A549 treated with Hydrocortisone at 1 μM for 4 hours (cell line): ENCODE measurements at places on chromosomes 5 and 9. TPM values are rescaled to one million over a fixed set of nuclear protein-coding genes. Genes with fewer than 3 reads are reported as not detected.

The LCN15 gene
- 0.03 to 0.13 TPM in 2 of 5 replicates, not detected in the others for total RNA-seq

The SLC46A2 gene
- not detected in 5 replicates for total RNA-seq

The C6 gene
- total RNA-seq = not detected in 5 replicates

The MSMP gene
- 0.40 to 0.58 TPM in 2 of 5 replicates, not detected in the others for total RNA-seq

The ALG2 gene
- 47.0 to 50.8 TPM (median 47.7 TPM) in 5 replicates for total RNA-seq

The ZBTB34 gene
- 3.1 to 4.3 TPM (median 3.7 TPM) in 5 replicates for total RNA-seq

The GRAMD2B gene
- total RNA-seq = 0.80 to 1.7 TPM (median 1.1 TPM) in 5 replicates

The ROPN1L gene
- 1.8 to 2.3 TPM (median 1.9 TPM) in 5 replicates for total RNA-seq

The KIF4B gene
- 0.02 to 0.06 TPM (median 0.03 TPM) in 4 of 5 replicates, not detected in the other for total RNA-seq

The PCDHA3 gene
- total RNA-seq = 0.66 to 1.0 TPM (median 0.82 TPM) in 5 replicates

The ACSL6 gene
- 0.05 to 0.22 TPM (median 0.07 TPM) in 5 replicates for total RNA-seq

The PDE6A gene
- 0.22 to 0.32 TPM (median 0.25 TPM) in 5 replicates for total RNA-seq

The TICAM2 gene
- 0.80 to 1.6 TPM (median 1.1 TPM) in 5 replicates for total RNA-seq

The CTXN3 gene
- total RNA-seq = not detected in 5 replicates

The FABP6 gene
- total RNA-seq = 0.53 to 1.6 TPM (median 0.91 TPM) in 5 replicates

The LCN1 gene
- 0.15 to 0.20 TPM in 2 of 5 replicates, not detected in the others for total RNA-seq

The NDOR1 gene
- total RNA-seq = 14.8 to 16.5 TPM (median 15.2 TPM) in 5 replicates

The MARCHF11 gene
- total RNA-seq = not detected in 5 replicates

The BRD3 gene
- 13.8 to 19.8 TPM (median 18.4 TPM) in 5 replicates for total RNA-seq

The FOXI1 gene
- not detected in 5 replicates for total RNA-seq

The CCNI2 gene
- total RNA-seq = 0.07 to 0.22 TPM (median 0.07 TPM) in 5 replicates

The TERT gene
- 2.2 to 2.7 TPM (median 2.5 TPM) in 5 replicates for total RNA-seq

The HTR1A gene
- total RNA-seq = not detected in 5 replicates

The C5orf47 gene
- 0.03 to 0.17 TPM in 2 of 5 replicates, not detected in the others for total RNA-seq

The IFNA2 gene
- total RNA-seq = not detected in 5 replicates

The ACTBL2 gene
- 0.07 to 0.09 TPM in 2 of 5 replicates, not detected in the others for total RNA-seq

The FAM153A gene
- not detected in 5 replicates for total RNA-seq

The IFNA21 gene
- total RNA-seq = not detected in 5 replicates

The TAF11L5 gene
- not detected in 5 replicates for total RNA-seq

The TLR4 gene
- total RNA-seq = 0.09 to 0.15 TPM (median 0.14 TPM) in 5 replicates

The RFK gene
- 30.5 to 37.9 TPM (median 34.9 TPM) in 5 replicates for total RNA-seq

The TTC39B gene
- 0.70 to 1.9 TPM (median 1.4 TPM) in 5 replicates for total RNA-seq

The SHB gene
- total RNA-seq = 30.7 to 44.4 TPM (median 40.8 TPM) in 5 replicates

The OLFML2A gene
- total RNA-seq = 22.1 to 40.5 TPM (median 31.5 TPM) in 5 replicates
